GM12891 (cell line): ENCODE measurements at places on chromosomes 1 and 21.

DNA sequence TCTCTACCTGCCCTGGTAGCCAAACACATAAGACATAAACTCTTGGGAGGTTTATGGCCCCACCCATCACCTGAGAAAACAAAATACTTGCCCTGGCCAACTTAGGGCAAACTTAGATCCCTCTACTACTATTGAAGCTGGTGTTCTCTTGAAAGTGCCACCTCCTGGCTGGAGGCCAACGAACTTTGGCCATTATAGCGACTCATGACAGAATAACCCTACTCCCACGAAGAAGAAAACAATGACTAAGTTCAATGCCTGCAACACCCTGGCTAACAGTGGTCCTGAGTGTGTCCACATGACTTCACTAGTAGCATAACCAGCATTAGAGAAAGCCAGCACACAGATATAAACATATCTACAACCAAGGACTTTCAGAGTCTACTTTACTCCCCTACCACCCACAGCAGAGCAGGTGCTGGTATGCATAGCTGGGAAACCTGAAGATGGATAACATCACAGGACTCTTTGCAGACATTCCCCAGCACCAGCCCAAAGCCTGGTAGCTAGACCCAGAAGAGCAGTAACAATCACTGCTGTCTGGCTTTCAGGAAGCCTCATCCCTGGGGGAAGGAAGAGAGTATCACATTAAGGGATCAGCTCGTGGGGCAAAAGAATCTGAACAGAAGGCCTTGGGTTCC lies 81.0 kb downstream of the SLC30A10 start:
- no peak for DNase-seq

DNA sequence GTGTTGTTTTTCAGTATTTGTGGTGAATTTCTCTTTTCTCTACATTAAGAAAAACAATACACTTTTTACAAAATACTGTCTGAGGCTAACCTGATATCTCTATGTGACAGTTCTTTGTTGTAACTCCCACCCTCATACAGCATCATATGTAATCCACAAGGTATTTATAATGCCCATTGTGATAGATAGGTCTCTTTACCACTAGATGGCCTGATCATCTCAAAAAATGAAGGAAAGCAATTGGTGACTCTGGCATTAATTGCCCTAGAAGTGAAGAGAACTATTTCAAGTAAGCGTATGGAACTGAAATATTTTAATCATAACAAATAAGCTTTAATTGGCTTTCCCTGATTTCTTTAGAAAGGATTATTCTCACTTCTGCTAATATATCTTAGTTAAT lies 36.2 kb upstream of the HFM1 start:
- DNase-seq, result no peak

DNA sequence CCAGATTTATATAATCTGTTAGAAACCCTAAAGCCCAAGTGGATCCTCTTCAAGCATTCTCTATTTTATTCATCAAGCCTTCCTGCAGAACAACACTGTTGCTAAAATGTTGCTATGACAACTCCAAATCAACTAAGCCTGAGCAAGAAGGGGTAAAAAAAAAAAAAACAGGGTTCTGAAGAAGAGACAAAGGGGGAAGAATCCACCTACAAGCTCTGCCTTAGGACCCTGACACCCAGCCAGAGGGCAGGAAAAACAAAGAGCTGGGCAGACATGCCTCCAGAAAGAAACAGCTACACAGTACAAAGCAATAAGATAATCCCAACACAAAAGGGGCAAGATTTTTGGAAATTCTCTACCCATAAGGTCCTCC lies 1.3 kb downstream of the USF1 start:
- no peak for DNase-seq

DNA sequence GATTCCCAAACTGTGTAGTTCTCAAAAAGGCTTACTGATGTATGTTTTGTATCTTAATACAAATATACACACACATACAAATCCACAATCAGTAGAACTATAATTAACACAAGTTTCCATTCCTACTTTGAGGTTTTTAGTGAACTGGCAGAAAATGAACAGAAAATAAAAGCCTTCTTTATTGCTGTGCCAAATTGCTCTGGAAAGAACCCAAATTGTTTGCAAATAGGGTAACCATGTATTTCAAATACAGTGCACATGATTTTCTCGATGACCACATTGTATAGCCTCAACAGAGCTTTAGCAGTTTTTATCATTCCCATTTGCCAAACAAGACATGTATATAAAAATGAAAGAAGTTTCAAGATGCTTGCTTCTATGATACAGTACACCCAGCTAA lies 173.3 kb downstream of the COL24A1 start:
- DNase-seq, result no peak

DNA sequence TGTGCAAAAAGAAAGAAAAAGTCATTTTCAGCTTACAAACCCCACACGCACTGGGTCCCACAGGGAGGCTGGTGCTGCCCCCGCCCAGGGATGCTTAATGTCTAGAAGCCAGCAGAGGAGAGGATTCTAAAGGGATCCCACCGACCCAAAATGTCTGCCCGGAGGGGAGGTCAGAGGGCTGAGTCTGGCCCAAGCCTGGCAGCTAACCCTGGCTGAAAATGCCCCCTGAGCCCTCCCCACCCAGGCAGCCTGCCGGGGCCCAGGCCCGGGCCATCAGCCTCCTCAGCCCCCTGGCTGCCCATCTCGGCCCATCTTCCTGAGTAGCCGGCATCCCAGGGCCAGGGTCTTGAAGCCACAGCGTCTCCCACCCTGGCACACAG lies 33.5 kb downstream of the ACOT7 start:
- no peak for DNase-seq

DNA sequence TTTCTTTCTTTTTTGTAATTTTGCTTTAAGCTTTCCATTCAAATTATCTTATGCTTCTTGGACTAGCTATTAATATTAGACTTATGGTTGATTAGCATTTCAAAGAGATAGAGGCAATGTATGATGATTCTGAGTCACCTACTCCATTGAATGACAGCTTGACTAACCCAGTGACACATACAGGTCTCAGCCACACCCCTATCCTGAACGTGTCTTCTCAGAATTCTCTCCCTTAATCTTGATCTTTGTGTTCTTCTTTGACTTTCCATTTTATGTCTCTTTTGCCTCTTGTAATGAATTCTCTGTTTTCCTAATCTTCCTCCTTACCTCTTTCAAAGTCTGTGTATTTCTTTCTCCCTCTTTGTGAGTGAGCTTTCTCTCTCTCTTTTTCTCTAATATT lies 241.1 kb downstream of the PDE4B start:
- DNase-seq, result no peak

- DNase-seq, result no peak
Measured at GRCh38 chr1:163459539-163459938, 137.8 kb downstream of the NUF2 start.

- no peak for DNase-seq
Measured at GRCh38 chr1:6370006-6370405, 23.6 kb downstream of the ACOT7 start.

DNA sequence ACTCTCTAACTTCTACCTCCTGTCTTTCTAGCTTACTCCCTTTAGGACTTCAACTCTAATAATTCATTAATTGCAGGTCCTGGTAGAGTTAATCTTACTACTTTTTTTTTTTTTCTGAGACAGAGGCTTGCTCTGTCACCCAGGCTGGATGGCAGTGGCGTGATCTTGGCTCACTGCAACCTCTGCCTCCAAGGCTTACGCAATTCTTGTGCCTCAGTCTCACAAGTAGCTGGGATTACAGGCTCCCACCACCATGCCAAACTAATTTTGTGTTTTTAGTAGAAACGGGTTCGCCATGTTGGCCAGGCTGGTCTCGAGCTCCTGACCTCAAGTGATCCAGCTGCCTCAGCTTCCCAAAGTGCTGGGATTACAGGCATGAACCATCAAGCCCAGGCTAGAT lies 15.7 kb downstream of the BTBD8 start:
- DNase-seq, result no peak

GRCh38 chr1:161702250-161702649 lies 4.8 kb upstream of the FCRLA start:
- DNase-seq, result no peak

GRCh38 chr1:55071477-55071876 lies 32.1 kb downstream of the PCSK9 start:
- no peak for DNase-seq

- no peak for DNase-seq
Measured at GRCh38 chr1:193060938-193061337, 1.5 kb downstream of the RO60 start.

DNA sequence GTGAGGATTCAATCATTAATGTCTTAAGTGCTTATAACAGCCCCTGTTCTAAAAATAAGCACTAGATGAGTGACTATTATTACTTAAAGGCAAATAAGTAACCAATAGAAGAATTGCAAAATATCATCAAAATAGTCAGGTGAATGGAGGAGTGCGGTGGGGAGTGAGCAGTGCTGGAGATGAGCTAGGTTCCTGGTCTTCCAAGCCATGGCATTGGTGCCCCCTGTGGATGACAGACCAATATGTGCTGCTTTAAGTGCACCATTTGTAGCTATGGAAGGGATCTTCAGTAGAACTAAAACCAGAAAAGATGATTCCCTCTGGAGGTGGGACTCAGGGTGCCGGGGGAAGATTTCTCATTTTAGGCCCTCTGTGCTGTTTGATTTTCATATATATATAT lies 46.1 kb upstream of the SLC30A1 start:
- DNase-seq, result no peak

GRCh38 chr1:1302006-1302430 lies 5.7 kb downstream of the ACAP3 start:
- no peak for DNase-seq

GRCh38 chr1:180188684-180189175 lies 34.1 kb downstream of the QSOX1 start:
- DNase-seq, result no peak

GRCh38 chr21:44972301-44972814 lies 32.5 kb downstream of the SLX9 start:
- DNase-seq, result no peak

- DNase-seq, result no peak
Measured at GRCh38 chr1:190328871-190329270, 148.8 kb downstream of the BRINP3 start.

GRCh38 chr1:63849149-63849548 lies 75.3 kb downstream of the ROR1 start:
- DNase-seq, result no peak

DNA sequence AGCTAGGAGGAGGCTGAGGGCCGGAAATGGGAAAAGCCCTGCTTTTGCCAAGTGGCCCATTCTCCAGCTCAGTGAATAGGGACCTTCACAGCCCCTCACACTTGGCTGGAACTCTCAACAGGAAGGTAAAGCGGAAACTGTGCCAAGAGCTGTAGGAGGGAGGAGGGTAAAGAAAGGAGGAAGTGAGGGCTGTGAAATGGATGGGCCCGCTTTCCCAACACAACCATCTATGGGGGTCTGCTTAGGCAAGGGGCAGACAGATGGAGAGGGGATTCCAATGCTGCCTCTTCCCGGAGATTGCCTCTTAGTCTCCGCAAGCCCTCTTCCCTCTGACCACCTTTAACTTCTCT lies 5.2 kb downstream of the INKA2 start:
- no peak for DNase-seq

- no peak for DNase-seq
Measured at GRCh38 chr21:44890338-44890931, 16.9 kb upstream of the PTTG1IP start.

- no peak for DNase-seq
Measured at GRCh38 chr21:16353764-16354163, 624.0 kb downstream of the USP25 start.

- peak; percentile 24 for DNase-seq
Measured at GRCh38 chr1:50976890-50977574, 7.0 kb downstream of the CDKN2C start.

DNA sequence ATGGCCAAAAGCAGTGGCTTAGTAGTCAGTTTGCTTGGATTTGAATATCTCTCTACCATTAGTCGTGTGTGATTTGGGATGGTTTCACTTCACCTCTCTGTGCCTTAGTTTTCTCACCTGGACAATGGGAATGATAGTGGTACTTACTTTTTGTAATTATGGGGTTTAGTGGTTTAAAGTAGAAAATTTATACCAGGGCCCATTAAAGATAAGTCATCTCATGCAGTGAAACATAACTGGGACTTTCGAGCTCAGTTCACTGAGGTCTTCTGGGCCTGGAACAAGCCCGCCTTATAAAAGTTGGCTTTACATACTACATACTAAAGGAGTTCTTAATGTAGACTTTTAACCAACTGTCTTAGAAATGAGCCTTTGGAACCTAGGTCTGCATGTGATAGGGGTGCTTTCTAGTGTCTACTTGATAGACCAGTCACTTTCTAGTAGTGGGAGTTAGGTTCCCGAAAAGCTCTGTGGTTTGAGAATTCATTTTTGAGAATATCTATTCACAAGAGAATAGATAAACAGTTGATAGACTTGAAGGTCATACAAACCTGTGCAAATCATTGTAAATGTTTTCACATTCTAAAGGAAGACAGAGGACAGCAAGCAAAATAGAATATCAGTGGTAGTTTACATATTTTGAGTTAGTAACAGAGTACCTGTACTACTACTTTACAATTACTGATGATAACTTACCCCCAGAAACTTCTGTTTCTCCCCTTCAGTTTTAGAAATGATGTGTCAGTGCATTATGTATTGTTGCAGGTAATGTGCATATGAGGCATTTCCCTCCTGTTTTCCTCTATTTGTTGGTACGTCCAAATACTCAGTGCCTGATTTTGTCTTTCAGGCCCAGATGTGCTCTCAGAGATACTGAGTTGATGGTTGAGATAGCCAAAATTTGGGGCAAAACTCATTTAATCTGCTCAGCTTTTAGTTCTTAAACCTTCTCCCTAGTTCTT lies 48.0 kb downstream of the DYRK1A start:
- DNase-seq, result no peak

DNA sequence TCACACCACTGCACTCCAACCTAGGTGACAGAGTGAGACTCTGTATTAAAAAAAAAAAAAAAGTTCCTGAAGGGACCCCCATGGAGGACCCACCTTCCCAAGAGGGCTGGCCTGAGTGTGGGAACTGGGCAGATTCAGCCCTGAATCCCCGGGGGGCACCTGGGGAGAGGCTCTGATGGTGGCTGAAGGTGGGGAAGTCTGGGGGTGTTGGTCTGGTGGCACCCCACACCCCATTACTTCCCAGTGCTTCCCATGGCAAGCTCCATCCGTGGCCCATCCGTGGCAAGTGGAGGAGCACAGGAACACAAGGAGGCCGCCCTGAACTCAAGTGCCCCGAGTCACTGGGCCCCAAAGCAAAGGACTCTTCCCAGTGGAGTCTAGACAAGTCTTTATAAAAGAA lies 778 bp upstream of the TNFRSF25 start:
- DNase-seq, result no peak

DNA sequence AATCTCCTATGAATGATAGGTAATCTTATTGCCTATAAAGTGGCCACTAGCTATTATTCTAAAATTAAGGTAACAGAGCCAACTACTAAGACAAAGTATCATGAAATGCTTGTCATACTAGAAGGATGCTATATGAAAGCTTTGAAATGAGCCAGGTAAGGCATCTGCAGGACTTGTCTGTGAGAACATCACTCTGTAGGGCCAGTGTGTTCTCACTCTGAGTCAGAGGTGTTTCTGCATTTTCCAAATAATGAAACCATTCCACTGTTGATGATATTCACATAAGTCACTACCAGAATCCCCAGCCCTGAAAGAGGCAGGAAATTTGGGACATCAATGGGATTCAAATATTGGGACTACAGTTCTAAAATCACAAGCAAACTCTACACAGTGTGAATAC lies 25.8 kb upstream of the GBP5 start:
- no peak for DNase-seq

GRCh38 chr1:231515748-231516147 lies 12.7 kb upstream of the TSNAX start:
- no peak for DNase-seq

GRCh38 chr1:9247894-9248293 lies 13.3 kb downstream of the H6PD start:
- DNase-seq, result no peak
